CD8-positive, alpha-beta memory T cell (primary cell): ENCODE measurements at places on chromosomes 11 and 22. TPM values are rescaled to one million over a fixed set of nuclear protein-coding genes. Genes with fewer than 3 reads are reported as not detected.

The SIK2 gene
- polyA plus RNA-seq: 0.48 TPM

- DNase-seq: no peak
- H3K4me3 ChIP-seq: no peak overlapping the region
- no peak overlapping the region for H3K27ac ChIP-seq
- no peaks in the 10 kb centered on the region for H3K4me1 ChIP-seq
These were observed 50.2 kb upstream of the BID start for GRCh38 chr22:17824457-17824856.

DNA sequence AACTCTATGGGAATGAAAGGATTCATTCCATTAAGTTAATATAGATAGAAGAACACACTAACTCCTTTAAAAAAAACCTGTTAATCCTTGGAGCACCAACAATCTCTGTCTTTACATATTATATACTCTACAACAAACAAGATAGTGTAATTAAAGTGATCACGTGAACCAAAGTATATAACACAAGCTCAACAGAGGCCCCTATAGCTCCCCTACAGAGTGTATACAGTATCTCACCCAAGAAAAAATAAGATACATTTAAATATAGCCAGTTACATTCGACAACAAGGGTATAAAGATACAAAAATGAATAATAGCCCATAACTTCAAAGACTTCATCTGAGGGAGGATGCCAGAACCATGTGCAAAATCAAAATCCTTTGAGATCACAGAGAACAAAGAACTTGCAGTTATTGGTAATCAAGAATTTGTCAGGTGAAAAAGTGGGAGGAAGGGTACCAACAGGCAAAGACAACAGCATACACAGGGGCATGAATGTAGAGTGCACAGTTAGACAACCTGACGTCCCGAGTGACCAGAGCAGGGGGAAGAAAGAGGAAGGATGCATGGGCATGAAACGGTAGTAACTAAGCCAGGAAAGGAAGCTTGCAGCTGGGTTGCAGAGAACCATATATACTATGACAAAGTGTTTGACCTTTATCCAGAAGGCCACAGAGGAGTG lies 4.7 kb downstream of the FCHSD2 start:
- H3K4me1 ChIP-seq: peaks cover 24% of the 10 kb centered on the region
- H3K27me3 ChIP-seq: no peaks in the 10 kb centered on the region
- no peak overlapping the region for H3K27ac ChIP-seq

GRCh38 chr11:83608571-83608970 lies 322.4 kb upstream of the CCDC90B start:
- no peaks in the 10 kb centered on the region for H3K36me3 ChIP-seq
- H3K4me1 ChIP-seq: no peaks in the 10 kb centered on the region
- no peak overlapping the region for H3K4me3 ChIP-seq
- H3K27me3 ChIP-seq: no peaks in the 10 kb centered on the region
- H3K27ac ChIP-seq: no peak overlapping the region
